ENCODE measurements at places on chromosomes 13 and 19.
A peak's percentile ranks its signal among the peaks of the same experiment; 100 is the strongest.

- no peak for DNase-seq
These were observed 12.2 kb downstream of the C19orf47 start for GRCh38 chr19:40335855-40336600.

GRCh38 chr13:45817833-45818232 lies 33.7 kb downstream of the SIAH3 start:
- no peak for DNase-seq

- no peak for DNase-seq
These were observed 350.6 kb downstream of the NDFIP2 start for GRCh38 chr13:79831556-79831955.

GRCh38 chr19:3292958-3293529 lies 68.6 kb downstream of the CELF5 start:
- no peak for DNase-seq

DNA sequence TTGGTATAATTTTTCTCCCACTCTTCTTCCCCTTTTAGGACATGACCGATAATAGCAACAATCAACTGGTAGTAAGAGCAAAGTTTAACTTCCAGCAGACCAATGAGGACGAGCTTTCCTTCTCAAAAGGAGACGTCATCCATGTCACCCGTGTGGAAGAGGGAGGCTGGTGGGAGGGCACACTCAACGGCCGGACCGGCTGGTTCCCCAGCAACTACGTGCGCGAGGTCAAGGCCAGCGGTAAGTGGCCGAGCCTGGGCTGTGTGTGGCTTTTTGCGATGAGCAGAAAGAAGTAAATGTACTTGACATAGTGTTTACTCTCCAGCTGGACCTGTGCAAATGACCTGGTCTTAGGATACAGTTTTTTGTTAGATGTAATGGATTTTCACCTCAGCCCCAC lies 102.5 kb downstream of the ARHGEF7 start:
- DNase-seq = no peak

GRCh38 chr13:78606471-78607408 lies 3.4 kb upstream of the POU4F1 start:
- no peak for DNase-seq

DNA sequence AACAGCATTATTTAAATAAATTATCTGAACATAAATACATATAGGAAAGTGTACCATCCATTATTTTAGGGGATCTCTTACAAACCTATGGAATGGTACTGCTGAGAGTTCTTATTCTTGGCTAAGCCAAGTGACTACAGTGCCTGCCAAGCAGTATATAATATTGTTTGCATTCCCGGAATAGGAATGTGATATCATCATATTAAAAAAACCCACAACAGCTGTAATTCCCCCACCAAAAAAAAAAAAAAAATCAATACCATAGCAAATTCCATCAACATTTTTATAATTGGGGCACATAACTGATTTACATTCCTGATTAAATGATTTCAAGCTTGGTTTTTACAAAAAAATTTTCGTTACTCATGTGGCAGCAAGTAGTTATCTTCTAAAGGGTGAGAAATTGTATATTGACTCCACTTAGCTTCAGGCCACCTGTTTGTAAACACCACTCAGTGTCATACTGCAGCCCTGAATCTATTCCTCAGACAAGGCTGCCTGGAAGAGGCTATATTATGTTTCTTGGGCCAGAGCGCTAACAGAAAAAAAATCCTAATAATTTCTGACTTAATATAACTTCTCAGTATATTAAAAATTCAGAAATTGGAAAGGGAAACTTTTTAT lies 278.1 kb downstream of the DNAJC15 start:
- DNase-seq = no peak

GRCh38 chr13:79287939-79288795 lies 117.9 kb downstream of the RBM26 start:
- DNase-seq = no peak

DNA sequence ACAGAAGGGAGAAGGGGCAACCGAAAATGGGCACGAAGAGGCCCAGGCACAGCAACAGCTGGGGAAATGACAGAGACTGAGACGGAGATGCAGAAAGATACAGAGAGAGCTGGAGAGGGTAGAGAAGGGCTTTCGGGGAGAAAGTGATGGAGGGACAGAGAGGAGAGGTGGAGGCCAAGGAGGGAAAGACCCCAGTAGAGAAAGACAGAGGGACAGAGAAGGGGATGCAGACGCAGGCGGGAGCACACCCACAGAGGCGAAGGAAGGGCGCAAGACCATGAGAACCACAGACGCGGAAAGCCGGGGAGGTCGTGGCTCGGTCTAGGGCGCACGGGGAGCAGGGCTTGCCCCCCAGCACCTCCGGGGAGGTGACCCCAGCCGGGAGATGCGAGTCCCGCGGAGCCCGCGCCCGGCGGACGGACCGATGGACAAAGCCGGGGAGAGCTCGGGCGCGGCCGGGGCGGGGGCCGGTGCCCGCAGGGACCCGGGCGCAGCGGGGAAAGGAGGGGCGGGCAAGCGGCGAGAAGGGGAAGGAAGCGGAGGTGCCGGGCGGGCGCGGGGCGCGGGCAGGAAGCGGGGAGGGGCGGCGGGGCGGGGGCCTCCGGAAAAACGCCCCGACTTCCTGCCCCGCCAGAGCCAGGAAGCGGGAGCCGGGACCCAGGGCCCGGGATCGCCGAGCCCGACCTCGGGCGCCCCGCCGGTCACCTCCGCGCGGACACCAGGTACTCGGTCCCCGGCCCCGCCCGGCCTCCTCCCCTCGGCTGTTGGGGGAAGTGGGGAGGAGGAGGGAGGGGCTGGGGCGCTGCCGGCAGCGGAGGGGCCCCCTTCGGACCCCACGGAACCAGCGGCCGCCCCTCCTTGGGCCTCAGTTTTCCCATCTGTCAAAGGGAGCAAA lies at the start of gene ARHGEF1:
Gene ARHGEF1, plus strand, starts transcription at position 617 of the 895 bp plus-strand sequence. CDS start 4,899 bp downstream, outside the sequence.
- peak; percentile 57 for DNase-seq

DNA sequence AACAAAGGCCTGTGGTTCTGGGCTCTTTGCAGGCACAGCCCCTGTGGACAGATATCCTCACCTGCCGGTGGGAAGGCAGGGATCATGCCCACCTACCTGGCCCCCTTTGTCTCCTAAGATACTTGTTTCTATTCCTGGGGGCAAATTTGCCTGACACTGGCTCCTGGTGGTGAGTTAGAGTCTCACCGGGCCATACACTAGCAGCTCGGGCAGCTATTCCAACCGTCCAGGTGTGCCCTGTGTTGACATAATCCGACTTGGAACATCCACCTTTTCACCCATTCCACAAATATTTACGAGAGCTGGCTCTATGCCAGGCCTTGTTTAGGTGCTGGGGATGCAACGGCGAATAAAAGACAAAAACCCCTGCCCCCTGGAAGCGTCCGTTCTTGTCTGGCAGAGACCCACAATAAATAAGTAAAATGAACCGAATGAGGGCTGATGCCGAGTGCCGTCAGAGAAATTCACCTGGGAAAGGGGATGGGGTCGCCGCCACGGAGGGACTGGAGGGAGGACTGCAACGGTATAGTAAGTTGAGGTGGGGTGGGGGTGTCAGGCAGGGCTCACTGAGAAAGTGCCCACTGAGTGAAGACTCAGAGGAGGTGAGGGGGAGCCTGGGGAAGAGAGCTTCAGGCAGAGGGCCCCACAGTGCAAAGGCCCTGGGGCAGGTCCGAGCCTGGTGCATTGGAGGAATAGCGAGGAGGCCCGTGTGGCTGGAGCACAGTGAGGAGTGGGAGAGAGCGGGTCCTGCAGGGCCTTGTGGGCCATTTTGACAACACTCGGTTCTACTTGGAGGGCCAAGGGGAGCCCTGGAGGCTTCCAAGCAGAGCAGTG lies 43.2 kb upstream of the RANBP3 start:
- DNase-seq = no peak

DNA sequence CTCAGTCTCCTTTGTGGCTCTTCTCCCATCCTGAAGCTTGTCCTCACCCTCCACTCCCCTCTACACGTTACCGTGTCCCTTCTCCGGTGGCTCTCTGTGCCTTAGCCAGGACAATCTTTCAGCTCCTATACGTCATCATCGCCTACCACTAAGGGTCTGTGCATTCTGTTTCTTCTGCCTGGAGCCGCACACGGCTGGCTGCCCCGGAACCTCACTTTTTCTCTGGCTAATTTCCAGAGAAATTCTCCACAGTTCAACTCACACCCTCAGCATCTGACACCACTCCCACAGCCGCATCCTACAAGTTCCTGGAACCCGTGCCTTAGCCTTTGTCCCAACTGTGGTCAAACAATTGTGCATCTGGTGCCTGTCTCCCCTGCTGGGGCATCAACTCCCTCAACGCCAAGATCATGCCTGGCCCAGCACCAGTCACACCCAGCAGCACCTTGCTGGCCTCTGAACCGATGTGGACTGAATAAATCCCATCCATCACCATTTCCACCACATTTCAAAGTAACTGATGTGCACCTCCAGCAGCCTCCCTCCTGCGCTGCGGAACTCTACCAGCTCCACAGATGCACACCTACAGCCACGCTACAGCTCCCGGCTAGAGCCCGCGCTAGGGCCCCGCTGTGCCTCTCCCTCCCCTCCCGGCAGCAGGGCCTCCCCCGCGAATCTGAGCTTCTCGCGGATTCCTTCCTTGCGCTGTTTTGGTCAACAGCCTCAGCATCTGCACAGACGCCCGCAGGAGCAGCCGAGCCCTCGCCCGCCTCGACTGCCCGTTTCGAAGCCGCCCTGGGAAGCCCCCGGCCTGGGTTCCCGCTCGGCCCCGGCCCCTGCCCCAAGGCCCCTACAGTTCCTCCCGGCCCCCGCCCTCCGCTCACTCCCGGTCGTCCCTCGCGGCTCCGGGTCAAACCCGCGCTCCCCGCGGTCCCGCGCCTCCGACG lies 689 bp downstream of the DCUN1D2 start:
- peak; percentile 31 for DNase-seq

- DNase-seq = no peak
These were observed 121.2 kb upstream of the MLNR start for GRCh38 chr13:49098771-49099512.

DNA sequence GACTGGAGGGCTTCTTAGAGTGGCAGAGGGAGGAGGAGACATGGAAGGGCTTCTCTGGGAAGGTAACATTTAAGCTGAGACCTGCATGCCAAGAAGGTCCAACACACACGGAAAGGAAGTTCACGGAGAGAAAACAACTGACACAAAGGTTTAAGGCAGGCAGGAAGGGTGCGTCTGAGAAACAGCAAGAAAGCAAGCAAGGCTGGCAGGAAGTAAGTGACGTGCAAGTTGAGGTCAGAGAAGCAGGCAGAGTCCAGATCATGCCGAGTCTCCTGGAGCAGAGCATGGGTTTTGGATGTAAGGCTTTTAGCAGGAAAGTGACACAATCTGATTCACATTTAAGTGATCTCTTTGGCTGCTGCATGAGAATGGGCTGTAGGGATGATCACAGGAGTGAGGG lies 60.5 kb downstream of the ATP7B start:
- peak; percentile 26 for DNase-seq

- DNase-seq = no peak
These were observed 4.6 kb downstream of the RGL3 start for GRCh38 chr19:11414544-11414943.

DNA sequence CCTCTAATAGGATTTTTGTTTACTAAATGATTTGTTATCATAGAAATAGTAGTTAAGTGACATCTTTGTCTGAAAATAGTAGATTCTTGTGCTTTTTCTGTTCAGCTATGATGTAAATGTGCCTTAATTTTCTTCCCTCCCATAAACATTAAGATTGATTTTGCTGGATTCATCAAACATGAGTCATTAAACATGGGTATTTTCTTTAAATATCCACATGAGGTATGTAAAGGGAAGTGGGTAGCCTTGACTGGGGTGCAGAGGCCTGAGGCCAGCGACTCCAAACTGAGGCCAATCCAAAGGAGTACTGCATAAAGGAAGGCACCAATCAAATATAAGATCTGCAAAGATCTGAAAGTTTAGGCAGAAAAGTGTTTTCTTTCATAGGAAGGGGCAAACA lies 3.7 kb downstream of the ZNF136 start:
- no peak for DNase-seq

DNA sequence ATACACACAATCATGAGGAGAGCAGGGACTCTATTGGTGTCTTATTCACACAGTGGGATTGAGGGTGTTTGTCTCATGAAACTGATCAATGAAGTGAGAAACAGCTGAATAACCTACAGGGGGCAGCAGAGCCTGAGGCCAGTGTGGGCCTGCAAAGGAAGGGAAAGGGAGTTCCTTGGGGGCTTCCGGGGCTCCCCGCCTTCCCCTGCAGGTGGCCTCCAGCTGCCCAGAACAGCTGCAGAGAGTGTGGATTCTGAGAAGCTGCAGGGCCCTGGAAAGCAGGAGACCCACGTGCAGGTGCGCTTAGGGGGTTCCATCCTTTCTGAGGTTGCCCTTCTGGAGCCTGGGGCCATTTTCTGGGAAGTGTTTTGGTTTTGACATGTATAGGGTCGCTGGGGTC lies 20.1 kb downstream of the ZNF763 start:
- no peak for DNase-seq

DNA sequence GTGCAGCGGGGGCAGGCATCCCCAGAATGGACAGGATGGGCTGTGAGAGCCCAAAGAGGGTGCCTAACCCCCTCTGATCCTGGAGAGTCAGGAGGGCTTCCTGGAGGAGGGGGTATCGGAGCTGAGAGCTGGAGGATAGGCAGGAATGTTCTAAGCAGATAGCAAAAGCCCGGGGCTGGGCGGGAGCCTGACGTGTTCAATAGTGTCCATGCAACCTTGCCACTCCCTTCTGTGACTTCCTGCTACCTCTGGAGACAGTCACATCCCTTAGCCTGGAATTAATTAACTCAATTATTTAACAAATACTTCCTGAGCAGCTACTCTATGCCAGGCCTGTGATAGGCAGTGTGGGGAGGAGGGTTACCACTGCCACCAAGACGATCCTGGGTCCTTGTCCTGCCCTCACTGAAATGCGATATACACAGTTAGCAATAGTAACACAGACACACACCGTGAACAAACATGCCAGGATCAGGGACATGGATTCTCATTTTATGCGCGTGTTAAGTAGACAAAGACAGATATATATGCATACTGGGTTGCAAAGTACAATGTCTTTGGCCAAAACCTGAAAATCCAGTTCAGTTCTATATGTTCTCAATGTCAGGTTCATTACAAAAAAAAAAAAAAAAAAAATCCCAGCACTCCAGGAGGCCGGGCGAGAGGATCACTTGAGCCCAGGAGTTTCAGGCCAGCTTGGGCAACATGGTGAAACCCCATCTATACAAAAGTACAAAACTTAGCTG lies 10.7 kb downstream of the AP2S1 start:
- DNase-seq = no peak

GRCh38 chr13:36346222-36347083 lies at the start of gene SPART:
Gene SPART, minus strand, starts transcription at chr13:36346394. Its CDS starts 10,564 bp downstream, at chr13:36335830.
- peak; percentile 90 for DNase-seq

DNA sequence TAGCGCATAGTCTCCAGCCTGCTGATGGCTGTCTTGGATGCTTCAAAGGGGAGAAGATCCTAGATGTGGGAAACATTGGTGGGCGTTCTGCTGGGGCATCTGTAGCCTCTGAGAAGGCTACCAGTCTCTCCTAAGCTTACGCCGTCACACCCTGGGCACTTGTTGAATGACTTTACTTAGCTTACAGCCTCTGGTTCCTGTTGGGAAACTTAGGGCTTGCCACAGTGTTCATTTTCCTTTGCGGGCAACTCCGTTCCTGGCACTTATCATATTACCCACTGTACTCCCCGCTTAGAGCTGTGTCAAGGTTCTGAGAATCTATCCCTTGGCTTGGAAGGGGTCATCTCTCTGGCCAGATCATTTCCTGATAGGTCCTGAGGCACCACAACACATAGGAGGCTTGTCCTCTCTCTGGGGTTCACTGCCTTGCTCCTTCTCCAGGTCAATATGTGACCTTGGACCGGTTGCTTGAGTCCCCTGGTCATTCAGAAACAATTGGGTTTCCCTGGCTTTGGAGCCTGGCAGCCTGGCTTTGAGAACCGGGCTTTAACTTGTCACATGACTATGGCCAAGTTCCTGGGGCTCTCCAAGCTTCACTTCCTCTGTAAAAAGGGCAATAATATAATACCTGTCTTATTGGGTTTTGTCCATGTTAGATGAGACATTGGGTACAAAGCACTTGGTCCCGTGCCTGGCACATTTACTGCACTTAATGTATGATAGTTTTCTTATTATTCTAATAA lies 20.5 kb upstream of the ALOX5AP start:
- peak; percentile 45 for DNase-seq
